T-helper 1 cell treated with Interleukin-12 subunit alpha and Interleukin-12 subunit beta and Interleukin-4 antibody, amounts not matched to agents 30 ng/mL and 1 ng/mL, for 36 hours (primary cell): ENCODE measurements at places on chromosomes 7 and 10. TPM values are rescaled to one million over a fixed set of nuclear protein-coding genes. Genes with fewer than 3 reads are reported as not detected.

The STRIP2 gene
- total RNA-seq = 38.1 and 40.2 TPM in 2 replicates

The VWDE gene
- 3.9 and 4.4 TPM in 2 replicates for total RNA-seq

The ERVW-1 gene
- not detected in 2 replicates for total RNA-seq

The KCNIP2 gene
- 2.8 and 3.4 TPM in 2 replicates for total RNA-seq

The MALRD1 gene
- total RNA-seq = not detected in 2 replicates

The STEAP4 gene
- 0.07 TPM in 1 of 2 replicates, not detected in the other for total RNA-seq

The CPA2 gene
- total RNA-seq = not detected in 2 replicates

The CRHR2 gene
- total RNA-seq = not detected in 2 replicates

The BAIAP2L1 gene
- 1.1 and 1.5 TPM in 2 replicates for total RNA-seq

The STAMBPL1 gene
- 36.5 and 44.3 TPM in 2 replicates for total RNA-seq

The UNCX gene
- not detected in 2 replicates for total RNA-seq

The BCL7B gene
- 78.6 and 82.7 TPM in 2 replicates for total RNA-seq

The C10orf143 gene
- 2.7 and 4.4 TPM in 2 replicates for total RNA-seq

The ADCYAP1R1 gene
- total RNA-seq = not detected in 2 replicates

The HOXA13 gene
- total RNA-seq = not detected in 2 replicates

The OPN1SW gene
- total RNA-seq = not detected in 2 replicates

The CUL2 gene
- 43.3 and 45.7 TPM in 2 replicates for total RNA-seq

The IL6 gene
- total RNA-seq = 1.2 and 1.7 TPM in 2 replicates

The CDC14C gene
- not detected in 2 replicates for total RNA-seq

The BICC1 gene
- total RNA-seq = not detected in 2 replicates

The ZNF775 gene
- total RNA-seq = 6.2 and 6.3 TPM in 2 replicates

The PAPOLB gene
- not detected in 2 replicates for total RNA-seq

The CNPY1 gene
- total RNA-seq = not detected in 2 replicates

The GLI3 gene
- total RNA-seq = 0.02 TPM in 1 of 2 replicates, not detected in the other

The ADAM22 gene
- total RNA-seq = 1.2 TPM in 2 replicates

The ASAH2 gene
- total RNA-seq = 2.0 and 2.3 TPM in 2 replicates

The TRIM24 gene
- 17.4 and 19.4 TPM in 2 replicates for total RNA-seq

The ADGRA1 gene
- not detected in 2 replicates for total RNA-seq

The GPR15LG gene
- not detected in 2 replicates for total RNA-seq

The OR6V1 gene
- total RNA-seq = not detected in 2 replicates

The CRYGN gene
- total RNA-seq = not detected in 2 replicates

The AQP1 gene
- 0.10 and 0.34 TPM in 2 replicates for total RNA-seq

The PNLIPRP3 gene
- total RNA-seq = not detected in 2 replicates

The MPLKIP gene
- 28.1 and 28.8 TPM in 2 replicates for total RNA-seq

The FAM107B gene
- total RNA-seq = 210 and 220 TPM in 2 replicates

The ITPRID1 gene
- total RNA-seq = not detected in 2 replicates

The LRRD1 gene
- not detected in 2 replicates for total RNA-seq

The TSPAN13 gene
- total RNA-seq = 0.61 and 0.68 TPM in 2 replicates

The GIMAP7 gene
- total RNA-seq = 291 and 306 TPM in 2 replicates

The AASS gene
- 1.2 and 1.3 TPM in 2 replicates for total RNA-seq

The ATG9B gene
- total RNA-seq = 6.9 and 7.2 TPM in 2 replicates

The MNX1 gene
- 0.17 TPM in 1 of 2 replicates, not detected in the other for total RNA-seq

The CPN1 gene
- not detected in 2 replicates for total RNA-seq

The TACC2 gene
- not detected in 2 replicates for total RNA-seq
